NCI-H526 treated with DMSO at 0.1 percent for 48 hours (cell line): ENCODE measurements at places on chromosomes 13 and 19.

GRCh38 chr19:37855098-37855497 lies 51.3 kb downstream of the WDR87 start:
- peak; percentile 88 for DNase-seq

- no peak for DNase-seq
Measured at GRCh38 chr13:32281096-32281495, 34.1 kb downstream of the ZAR1L start.

GRCh38 chr13:99663185-99663825 lies 162.0 kb downstream of the TM9SF2 start:
- DNase-seq: no peak

DNA sequence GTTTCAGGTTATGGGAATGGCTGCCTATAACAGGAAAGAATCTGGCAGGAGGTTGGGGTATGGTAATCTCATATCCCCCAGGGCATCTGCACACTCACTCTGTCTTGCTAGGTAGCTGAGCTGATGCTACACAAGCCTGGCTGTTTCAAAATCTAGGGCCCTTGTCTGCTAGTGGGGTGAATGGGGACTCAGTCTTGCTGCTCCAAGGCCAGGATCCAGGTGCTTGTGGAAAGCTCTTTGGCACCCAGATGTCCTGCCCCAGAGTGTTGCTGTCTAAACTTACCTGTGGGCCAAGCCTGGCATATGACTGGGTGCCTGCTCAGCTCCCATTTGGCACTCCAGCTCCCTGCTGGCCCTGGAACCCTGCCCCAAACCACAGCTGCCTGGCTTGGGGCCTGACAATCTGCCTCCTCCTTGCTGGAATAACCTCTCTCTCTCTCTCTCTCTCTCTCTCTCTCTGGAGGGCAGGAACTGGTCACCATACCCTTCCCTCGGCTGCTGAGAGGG lies 158.1 kb upstream of the TSC22D1 start:
- DNase-seq: no peak

GRCh38 chr19:29422486-29423085 lies 103.2 kb upstream of the VSTM2B start:
- DNase-seq: no peak

DNA sequence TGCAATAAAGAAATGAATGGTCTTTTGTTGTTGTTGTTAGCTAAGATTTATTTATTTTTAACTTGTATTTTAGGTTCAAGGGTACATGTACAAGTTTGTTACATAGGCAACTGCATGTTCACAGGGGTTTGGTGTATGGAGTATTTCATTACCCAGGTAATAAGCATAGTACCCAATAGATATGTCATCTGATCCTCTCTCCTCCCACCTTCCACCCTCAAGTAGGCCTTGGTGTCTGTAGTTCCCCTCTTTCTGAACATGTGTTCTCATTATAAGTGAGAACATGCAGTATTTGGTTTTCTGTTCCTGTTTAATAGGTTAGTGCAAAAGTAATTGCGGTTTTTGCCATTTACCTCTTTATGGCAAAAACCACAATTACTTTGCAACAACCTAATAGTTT lies 554.1 kb downstream of the TBC1D4 start:
- no peak for DNase-seq

- no peak for DNase-seq
Measured at GRCh38 chr19:2533686-2534422, 57.9 kb downstream of the GADD45B start.
